Activated CD4-positive, alpha-beta T cell treated with anti-CD3 and anti-CD28 coated beads for 48 hours (primary cell): ENCODE measurements at places on chromosomes 2 and 18.

DNA sequence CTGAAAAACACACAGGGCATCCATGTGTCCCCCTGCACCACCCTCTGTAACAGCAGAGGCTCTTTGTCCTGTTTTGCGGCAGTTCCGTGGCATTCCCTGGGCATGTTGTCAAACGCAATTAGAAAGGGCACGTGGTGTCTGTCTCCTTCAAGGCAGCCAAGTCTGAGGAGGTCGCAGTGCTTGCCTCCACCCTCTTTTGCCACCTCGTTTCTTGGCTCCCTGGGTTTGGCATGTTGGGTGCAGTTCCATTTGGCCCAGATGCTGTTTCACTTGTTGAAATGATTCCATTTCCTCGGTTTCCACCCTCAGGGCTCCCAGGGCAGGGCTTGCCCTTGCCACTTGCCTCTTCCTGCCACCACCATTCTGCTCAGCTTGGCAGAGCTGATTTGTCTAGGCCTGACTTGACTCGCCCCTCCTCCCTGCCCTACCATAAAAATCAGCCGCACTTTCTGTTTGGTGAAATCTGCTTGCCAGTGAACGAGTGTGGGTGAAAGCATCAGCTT lies 12.4 kb downstream of the CCL20 start:
- DNase-seq = no peak

DNA sequence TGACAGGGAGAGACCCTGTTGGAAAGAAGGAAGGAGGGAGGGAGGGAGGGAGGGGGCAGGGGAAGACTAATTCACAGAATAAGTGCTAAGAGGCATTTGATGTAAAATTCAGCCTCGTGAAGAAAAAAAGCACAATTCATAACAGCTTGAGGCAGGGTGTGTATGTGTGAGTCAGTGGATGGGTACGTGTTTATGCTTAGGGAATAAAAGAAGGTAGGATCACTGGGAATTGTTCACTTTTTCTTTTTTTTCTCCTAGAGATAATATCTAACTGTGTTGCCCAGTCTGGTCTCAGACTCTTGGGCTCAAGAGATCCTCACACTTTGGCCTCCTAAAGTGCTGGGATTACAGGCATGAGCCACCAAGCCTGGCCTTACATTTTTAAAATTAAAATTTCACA lies 39.2 kb downstream of the WDR33 start:
- no peak for DNase-seq

DNA sequence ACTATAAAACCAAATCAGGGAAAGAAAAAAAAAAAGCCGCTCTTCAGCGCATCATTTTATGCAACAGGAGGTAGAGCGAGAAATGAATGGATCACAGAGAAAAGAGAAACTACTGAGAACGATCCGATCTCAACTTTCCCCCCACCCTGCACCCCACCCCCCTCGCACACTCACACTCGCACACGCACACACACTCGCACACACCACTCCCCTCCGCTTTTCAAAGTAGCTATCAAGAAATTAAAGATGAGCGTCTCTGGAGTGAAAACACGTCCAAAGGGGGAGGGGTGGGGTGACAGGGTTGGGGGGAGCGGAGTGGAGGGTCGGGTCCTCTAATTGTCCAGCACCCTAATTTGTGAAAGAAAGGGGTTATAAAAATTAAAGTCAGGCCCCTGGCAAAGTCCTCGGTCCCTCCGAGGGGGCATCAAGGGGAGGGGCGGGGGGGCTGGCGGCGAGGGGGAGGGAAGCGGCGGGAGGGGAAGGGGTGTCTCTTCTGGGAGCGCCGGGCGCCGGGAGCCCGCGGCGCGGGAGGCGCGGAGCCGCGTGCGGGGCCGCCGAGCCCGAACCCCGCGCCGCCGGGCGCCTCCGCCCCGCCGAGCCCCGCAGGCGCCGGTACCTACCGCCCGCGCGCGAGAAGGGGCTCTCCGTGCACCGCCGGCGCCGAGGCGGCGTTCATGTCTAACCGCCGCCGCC lies 428 bp downstream of the TCF4 start:
- DNase-seq = no peak

DNA sequence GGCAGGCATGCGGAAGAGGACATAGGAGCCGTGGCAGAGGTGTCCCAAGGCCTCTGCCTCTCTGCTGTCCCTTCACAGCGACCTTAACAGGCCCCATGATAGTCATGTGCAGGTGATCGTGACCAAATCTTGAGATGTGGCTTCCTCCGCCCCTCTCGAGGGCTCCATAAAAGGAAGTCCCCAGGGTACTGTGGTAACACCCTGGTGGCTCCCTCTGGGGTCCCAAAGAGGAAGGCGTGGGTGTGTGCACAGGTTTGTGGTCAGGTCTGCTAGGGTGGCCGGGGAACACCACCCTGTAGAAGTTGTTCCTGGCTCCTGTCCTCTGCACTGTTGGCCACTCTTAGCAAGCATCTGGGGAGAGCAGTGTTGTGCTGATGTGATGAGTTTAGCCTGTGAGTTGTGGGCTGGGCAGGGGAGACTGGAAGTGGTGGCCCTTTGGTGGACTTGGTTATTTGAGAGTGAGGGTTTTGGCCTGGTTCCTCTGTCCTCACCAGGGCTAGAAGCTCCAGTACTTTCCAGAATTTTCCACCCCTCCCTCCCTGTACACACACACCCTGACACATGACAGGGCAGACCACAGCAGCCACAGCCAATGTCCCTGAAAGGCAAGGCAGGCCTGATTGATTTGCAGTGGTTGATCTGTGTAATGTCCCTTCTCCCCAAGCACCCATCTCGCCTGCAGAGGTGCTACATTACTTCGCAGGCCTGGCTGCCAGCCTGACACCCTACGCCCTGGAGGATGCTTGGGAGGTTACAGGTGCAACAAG lies 68.9 kb upstream of the BOD1L2 start:
- no peak for DNase-seq

DNA sequence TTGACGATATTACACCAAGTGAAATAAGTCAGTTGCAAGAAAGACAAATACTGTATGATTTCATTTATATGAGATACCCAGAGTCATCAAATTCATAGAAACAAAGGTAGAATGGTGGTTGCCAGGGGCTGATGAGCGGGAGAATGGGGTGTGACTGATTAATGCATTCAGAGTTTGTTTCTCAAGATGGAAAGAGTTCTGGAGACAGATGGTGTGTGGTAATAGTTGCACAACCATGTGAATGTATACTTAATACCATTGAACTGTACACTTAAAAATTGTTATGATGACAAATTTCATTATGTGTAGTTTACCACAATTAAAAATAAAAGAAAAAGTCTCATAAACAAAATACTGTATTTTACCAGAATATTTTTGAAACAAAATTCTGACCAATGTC lies 117.3 kb downstream of the PIGN start:
- DNase-seq = no peak

DNA sequence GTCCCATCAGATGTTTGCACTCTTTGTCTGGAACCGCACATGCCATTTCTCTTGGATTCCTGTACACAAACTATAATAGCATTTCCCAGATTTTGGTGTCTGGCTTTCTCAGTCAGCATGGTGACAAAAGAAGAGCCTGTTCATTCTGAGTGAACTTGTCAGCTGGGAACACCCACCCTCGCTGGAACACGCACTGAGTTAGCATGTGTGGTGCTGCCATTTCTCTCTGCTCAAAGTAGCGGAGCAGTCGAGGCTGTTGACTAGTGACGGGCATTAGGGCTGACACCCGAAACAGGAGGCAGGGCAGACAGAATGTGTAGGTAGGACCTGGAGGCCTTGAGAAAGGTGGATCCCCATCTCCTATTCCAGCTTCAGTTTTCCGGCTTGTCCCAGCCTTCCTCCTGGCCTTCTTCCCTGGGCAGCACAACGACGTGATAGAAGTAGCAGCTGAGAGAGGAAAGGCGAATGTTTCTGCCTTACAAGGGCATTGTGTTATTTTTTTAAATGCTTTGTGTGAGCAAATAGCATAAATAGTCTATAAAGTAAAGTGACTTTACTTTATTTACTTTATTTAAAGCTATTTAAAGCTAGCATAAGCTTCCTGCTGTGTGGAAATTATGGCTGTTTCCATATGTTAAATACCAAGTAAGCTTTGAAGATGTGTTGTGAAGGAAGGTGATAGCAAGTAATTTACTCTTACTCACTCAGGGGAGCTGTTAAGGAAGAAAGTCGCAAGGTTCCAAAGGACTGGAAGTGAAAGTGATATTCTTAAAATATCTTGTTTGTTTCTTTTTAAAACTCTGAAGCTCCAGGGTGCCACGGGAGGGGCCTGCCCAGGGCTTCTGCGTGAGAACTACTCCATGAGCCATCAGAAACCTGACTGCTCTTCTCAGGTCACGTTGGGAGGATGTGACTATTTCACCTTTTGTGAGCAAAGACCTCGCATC lies 272.6 kb downstream of the NEDD4L start:
- DNase-seq = peak; percentile 42
